Psoas muscle (tissue), 8 donors: ENCODE measurements at places on chromosomes 3 and 15.

GRCh38 chr3:150917951-150918350 lies 12.7 kb upstream of the MINDY4B start:
- peaks cover 2% of the 10 kb centered on the region for H3K4me1 ChIP-seq
- H3K27ac ChIP-seq: no peak overlapping the region

GRCh38 chr3:25306066-25306465 lies 122.0 kb upstream of the RARB start:
- no peak for DNase-seq
- H3K4me3 ChIP-seq: no peak overlapping the region
- no peaks in the 10 kb centered on the region for H3K27me3 ChIP-seq
- no peaks in the 10 kb centered on the region for H3K4me1 ChIP-seq
- no peaks in the 10 kb centered on the region for H3K36me3 ChIP-seq
- no peak overlapping the region for H3K27ac ChIP-seq

- no peaks in the 10 kb centered on the region for H3K36me3 ChIP-seq
- H3K27me3 ChIP-seq: no peaks in the 10 kb centered on the region
- peak; percentile 54 for DNase-seq
- H3K27ac ChIP-seq: peak overlapping the region; percentile 92
Measured at GRCh38 chr15:100516643-100517512, 11.9 kb downstream of the CERS3 start.

- no peak overlapping the region for H3K27ac ChIP-seq
- peaks cover 10% of the 10 kb centered on the region for H3K4me1 ChIP-seq
- H3K27me3 ChIP-seq: no peaks in the 10 kb centered on the region
- no peak overlapping the region for H3K4me3 ChIP-seq
Measured at GRCh38 chr3:4664412-4664811, 171.3 kb downstream of the ITPR1 start.

DNA sequence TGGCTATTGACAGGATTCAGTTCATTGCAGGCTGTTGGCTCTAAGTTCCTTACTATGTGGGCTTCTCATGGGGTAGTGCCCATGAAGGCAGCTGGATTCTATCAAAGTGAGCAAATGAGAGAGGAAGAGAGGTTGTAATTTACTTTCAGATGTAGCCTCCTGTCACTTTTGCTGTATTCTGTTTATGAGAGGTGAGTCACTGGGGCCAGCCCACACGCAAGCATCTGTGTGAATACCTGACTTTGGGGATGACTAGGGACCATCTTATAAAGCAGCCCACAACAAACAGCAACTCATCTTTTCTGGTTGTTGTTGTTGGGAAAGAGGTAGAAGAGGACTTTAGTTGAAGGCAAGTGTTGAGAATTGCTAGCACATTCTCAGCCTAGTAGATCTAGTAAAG lies 506.3 kb upstream of the GRM7 start:
- no peaks in the 10 kb centered on the region for H3K36me3 ChIP-seq
- no peaks in the 10 kb centered on the region for H3K27me3 ChIP-seq
- H3K4me3 ChIP-seq: no peak overlapping the region
- H3K4me1 ChIP-seq: no peaks in the 10 kb centered on the region

DNA sequence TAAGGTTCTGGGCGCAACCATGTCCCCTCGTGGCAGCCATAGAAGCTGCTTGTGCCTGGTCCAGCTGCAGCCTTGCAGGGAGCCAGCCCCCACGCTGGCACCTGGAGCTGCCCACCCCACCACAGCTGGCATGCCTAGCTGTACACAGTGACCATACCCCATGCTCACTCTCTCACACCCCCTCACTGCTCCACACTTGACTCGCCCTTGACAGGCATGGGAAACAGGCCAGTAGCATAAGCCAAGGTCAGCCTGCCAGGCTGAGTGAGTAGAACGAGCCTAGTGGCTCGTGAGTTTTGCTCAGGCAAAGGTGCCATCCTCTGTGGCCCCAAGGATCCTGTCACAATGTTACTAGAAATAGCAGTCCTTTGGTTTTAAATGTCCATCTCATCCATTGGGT lies 52.7 kb upstream of the CADM2 start:
- no peak for DNase-seq
- no peak overlapping the region for H3K4me3 ChIP-seq

- no peak overlapping the region for H3K4me3 ChIP-seq
- peaks cover 5% of the 10 kb centered on the region for H3K36me3 ChIP-seq
- peaks cover 10% of the 10 kb centered on the region for H3K4me1 ChIP-seq
- no peak for DNase-seq
- H3K27ac ChIP-seq: no peak overlapping the region
- H3K27me3 ChIP-seq: no peaks in the 10 kb centered on the region
Measured at GRCh38 chr3:67526246-67526645, 128.2 kb downstream of the SUCLG2 start.
